GM06990 (cell line): ENCODE measurements at places on chromosomes 7 and 10.

GRCh38 chr7:78828317-78828716 lies 625.1 kb downstream of the MAGI2 start:
- no peak for DNase-seq

DNA sequence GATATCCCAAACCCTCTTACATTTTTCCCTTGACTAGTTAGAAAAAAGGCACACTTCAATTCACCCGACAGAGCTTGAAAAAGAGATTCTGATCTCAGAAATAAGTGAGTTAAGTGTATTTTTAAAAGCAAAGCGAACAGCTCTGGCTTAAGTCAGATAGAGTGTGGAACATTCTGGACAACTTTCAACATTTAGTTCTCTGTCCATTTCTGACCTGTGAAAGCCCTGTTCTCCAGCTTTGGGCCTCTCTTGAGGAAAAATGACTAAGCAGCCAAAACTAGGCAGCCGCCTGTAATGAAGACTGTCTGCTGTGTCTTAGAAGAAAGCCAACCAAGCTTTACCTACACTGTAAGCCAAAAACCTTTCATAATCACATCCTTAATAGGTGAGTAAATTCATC lies 50.5 kb downstream of the CDK6 start:
- DNase-seq: no peak

DNA sequence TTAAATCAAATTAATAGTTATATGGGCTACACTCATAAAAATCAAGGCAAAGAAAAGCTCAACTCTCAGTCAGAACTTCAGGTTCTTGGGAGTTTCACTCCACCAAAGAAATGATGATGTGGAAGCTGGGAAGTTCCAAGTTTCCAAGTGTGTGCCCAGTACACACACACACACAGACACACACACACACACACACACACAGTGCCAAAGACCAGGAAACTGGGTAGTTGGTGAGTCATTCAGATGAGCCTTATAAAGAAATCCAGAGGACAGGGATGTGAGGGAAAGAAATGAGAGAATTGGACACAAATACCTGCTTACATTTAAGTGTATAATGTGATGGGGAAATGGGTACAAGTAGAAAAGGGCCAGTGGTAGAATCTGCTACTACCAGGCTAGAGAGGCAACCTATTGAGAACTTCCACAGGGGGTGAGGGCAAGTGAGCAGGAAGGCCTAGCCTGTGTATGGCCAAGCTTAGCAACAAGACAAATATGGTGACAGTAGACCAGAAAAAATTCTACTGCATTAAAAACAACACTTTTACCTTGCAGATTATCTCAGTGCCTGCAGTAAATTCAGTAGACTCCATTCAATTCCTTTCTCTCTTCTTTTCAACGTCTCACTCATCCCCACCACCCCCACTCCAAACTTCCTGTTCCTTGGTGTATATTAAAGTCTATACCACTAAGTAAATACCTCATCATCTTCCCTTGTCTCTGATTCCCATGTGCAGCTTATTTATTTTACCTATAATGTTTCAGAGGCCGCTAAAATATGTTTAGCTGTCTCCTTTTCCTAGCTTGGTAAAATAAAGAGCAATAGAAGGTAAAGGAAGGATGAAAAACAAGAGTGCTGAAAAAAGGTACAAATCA lies 95.0 kb downstream of the CABCOCO1 start:
- no peak for DNase-seq

- no peak for DNase-seq
Measured at GRCh38 chr10:12637649-12638048, 288.3 kb downstream of the CAMK1D start.

- no peak for DNase-seq
Measured at GRCh38 chr10:91820144-91820543, 21.9 kb downstream of the TNKS2 start.
